Osteoblast (primary cell): ENCODE measurements at places on chromosomes 6 and 20. TPM values are rescaled to one million over a fixed set of nuclear protein-coding genes. Genes with fewer than 3 reads are reported as not detected.

GRCh38 chr6:134741200-134741536 is 208.7 kb downstream of the ALDH8A1 start:
- no peak for DNase-seq
- peaks cover 19% of the 10 kb centered on the region for H3K4me1 ChIP-seq
- H3K36me3 ChIP-seq = no peaks in the 10 kb centered on the region

GRCh38 chr20:46580613-46581205 is 30.3 kb upstream of the OCSTAMP start:
- H3K27me3 ChIP-seq = no peaks in the 10 kb centered on the region
- H3K36me3 ChIP-seq = no peaks in the 10 kb centered on the region
- H3K4me1 ChIP-seq = no peaks in the 10 kb centered on the region
- H3K4me3 ChIP-seq = no peak overlapping the region
- no peak for DNase-seq

DNA sequence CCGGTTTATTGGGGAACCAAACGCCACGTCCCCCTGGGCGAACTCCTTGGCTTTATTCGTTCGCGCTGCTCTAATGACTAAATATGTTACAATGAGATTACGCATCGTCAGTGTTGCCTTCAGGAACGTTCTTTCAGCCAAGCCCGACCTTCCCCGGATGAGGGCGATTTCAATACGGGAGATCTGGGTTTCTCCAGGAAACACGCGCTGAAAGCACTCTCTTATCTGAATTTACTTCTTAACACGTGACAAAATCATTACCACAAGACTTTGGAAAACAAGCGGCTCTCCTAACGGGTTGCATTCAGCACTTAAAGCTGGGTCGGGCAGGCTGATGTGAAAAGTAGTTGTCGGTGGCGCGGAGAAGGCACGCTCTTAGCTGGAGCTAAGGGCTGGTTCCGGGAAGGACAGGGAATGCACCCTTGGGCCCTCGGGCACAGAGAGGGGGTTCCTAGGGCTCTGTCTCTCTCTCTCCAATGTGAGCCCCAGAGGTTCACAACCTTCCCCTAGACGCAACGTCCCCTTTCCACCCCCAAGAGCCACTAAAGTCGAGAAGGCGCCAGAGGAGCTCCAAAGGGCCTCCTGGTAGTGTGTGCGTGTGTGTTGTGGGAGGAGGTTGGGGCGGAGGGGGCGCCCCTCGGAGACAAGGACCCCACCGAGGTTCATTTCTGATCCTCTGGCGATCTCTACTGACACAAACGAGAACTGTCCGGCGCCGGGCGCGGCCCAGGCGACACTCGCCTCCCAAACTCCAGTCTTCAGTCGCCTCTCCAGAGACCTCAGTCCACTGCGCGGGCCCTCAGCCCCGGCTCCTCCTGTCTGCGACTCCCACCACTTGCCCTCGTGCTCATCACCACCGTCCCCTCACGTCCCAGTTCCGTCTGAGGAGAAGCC is 7.1 kb upstream of the NKX2-2 start:
- no peak for DNase-seq
- no peak overlapping the region for H3K27ac ChIP-seq
- no peaks in the 10 kb centered on the region for H3K4me1 ChIP-seq
- H3K4me3 ChIP-seq = no peak overlapping the region

Gene ATRN
- total RNA-seq = 43.3 and 48.1 TPM in 2 replicates

- no peaks in the 10 kb centered on the region for H3K36me3 ChIP-seq
- no peaks in the 10 kb centered on the region for H3K27me3 ChIP-seq
- no peak overlapping the region for H3K27ac ChIP-seq
- peaks cover 4% of the 10 kb centered on the region for H3K4me1 ChIP-seq
- no peak overlapping the region for H3K4me3 ChIP-seq
- no peak for DNase-seq
These were observed 77.1 kb downstream of the ATRN start for GRCh38 chr20:3547906-3548305.

DNA sequence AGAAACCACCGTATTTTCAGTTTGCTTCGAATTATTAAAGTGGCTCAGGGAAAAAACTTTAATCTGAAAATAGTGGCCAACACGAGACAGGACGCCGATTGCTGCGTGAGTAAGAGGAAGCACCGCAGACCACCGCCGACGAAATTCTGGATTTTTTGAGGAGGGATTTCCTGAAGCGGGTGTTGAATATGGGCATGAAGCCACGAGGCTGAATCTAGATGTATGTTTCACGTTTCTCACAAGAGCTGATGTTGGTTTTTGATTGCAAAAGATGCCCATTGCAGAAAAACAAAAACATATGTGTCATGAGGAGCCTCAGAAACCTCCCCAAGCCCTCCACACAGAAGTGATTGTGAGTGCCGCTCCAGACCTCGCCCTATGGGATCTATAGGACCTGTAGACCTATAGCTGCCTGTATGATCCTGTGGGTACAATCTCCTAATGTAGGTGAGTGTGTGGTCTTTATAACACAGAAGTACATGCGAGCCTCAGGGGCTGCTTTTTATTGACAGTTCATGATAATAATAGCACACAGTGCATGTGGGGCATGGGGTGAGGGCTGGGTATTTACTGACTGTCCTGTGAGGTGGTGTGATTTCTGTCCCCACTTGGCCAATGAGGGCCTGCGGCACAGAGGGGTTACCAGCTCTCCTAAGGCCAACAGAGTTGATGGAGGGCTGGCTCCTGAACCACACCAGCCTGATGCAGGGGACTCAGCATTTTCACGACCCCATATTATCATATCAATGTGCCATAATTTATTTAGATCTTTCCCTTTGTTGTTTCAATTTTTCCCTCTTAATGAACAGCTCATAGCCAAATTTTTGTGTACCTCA is 243.9 kb downstream of the DLL1 start:
- no peaks in the 10 kb centered on the region for H3K36me3 ChIP-seq
- DNase-seq = no peak
- no peak overlapping the region for H3K4me3 ChIP-seq
- H3K4me1 ChIP-seq = no peaks in the 10 kb centered on the region
- no peaks in the 10 kb centered on the region for H3K27me3 ChIP-seq

Gene SLC26A8
- total RNA-seq = under 0.01 TPM in 1 of 2 replicates, not detected in the other

Gene TP53TG5
- not detected in 2 replicates for total RNA-seq

DNA sequence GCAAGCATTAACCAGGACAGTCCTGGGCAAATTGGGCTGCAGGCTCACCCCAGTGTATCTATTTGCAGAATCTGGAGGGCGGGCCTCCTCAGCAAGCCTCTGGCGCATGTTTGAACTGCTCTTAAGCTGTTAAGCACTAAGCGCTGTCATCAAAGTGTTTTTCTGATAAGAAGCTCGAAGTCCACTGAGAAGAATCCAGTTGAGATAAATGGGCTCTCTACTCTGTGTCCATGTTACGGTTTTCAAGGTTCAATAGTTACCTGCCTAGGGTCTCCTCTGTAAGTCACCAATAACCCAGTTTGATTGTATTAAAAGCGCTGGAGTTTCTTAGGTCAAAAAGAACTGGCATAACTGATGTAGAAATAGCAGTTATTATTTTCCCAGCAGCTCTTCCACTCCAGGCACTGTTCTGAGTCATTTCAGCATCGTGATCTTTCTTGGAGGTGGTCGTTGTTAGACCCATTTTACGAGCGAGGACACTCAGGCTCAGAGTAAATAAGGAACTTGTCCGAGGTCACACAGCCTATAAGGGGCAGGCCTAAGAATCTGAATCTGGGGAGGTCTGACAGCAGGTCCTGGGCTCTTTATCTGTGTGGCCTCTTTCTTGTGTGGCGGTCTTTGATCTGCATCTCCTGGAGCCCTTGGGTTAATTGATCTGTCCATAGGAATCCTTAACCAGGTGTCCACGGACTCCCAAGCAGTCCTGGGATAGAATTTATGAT is 207.4 kb upstream of the ZNF217 start:
- no peak overlapping the region for H3K4me3 ChIP-seq
- H3K36me3 ChIP-seq = no peaks in the 10 kb centered on the region
- no peaks in the 10 kb centered on the region for H3K27me3 ChIP-seq
- DNase-seq = no peak
- H3K27ac ChIP-seq = no peak overlapping the region

DNA sequence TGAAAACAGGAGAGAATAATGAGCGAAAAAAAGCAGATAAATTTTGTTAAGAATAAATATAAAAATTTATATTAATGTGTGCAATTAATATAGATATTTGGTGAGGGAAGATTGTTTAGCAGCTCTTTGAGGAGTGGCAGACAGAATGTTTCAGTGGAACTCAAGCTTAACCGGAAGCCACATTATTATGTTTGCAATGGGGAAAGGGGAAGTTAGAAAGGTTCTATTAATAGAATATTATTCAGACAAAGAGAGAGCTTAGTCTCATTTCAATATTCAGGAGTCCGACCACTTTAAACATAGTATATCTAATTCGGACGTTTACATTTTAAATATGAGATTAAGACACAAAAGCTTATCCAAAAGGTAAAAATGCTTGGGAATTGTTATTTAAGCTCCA is 81.6 kb upstream of the KHDRBS2 start:
- no peak overlapping the region for H3K27ac ChIP-seq
- H3K4me1 ChIP-seq = no peaks in the 10 kb centered on the region
- H3K36me3 ChIP-seq = no peaks in the 10 kb centered on the region
- H3K27me3 ChIP-seq = no peaks in the 10 kb centered on the region
- no peak for DNase-seq

DNA sequence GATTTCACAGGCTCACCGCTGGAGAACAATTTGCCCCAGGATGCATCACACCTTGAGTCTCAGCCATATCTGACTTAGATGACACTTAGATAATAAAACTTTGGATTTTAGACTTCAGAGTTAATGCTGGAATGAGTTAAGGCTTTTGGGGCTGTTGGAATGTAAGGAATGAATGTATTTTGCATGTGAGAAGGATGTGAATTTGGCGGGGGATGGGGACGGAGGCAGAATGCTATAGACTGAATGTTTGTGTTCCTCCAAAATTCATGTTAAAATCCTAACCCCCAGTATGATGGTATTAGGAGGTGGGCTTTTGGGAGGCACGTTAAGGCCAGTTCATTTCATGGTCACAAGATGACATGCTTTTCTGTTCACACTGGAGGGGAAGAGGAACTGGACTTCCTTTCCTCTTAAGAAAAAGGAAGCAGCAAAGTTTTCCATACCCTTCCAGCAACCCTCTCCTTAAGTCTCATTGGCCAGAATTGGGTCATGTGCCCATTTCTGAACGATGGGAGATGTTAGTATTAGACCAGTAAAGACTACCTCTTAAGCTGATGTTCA is 5.8 kb upstream of the SRXN1 start:
- H3K27ac ChIP-seq = no peak overlapping the region
- H3K36me3 ChIP-seq = no peaks in the 10 kb centered on the region
- DNase-seq = peak; percentile 92

Gene PRR18
- 0.29 TPM in 1 of 2 replicates, not detected in the other for total RNA-seq

- peak overlapping the region; percentile 52 for H3K4me3 ChIP-seq
- peaks cover 49% of the 10 kb centered on the region for H3K4me1 ChIP-seq
- no peaks in the 10 kb centered on the region for H3K27me3 ChIP-seq
- DNase-seq = peak; percentile 85
These were observed 311.5 kb downstream of the HDGFL1 start for GRCh38 chr6:22880686-22881433.
